ENCODE measurements at places on chromosomes 2 and 18. TPM values are rescaled to one million over a fixed set of nuclear protein-coding genes. Genes with fewer than 3 reads are reported as not detected.

DNA sequence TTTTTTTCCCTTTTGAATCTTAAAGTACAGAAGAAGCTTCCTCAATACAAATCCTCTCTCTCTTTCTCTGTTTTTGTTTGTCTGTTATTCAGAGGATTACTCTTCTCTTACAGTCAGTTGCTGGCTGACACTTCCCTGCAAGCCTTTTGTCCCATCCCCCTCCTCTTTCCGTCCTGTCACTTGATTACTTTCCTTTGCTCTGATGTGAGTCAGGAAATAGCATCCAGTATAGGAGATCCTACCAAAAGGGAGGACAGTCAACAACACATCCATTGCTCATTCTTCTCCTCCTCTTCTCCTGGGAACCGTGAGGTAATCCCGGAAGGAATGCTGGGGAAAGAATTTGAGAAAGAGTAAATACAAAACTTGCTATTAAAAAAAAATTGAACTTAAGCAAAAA, 79.3 kb upstream of the SCN7A start:
- no peak for DNase-seq

GRCh38 chr2:194867328-194867727, 789.7 kb upstream of the SLC39A10 start:
- no peak for DNase-seq

The REG1B gene
- total RNA-seq: 1.7 TPM

GRCh38 chr2:33059471-33060156, 112.9 kb downstream of the LTBP1 start:
- DNase-seq: no peak

GRCh38 chr2:126674075-126674744, 18.3 kb downstream of the GYPC start:
- DNase-seq: no peak

The ALK gene
- not detected for total RNA-seq

The LCT gene
- total RNA-seq: 0.05 TPM

- DNase-seq: no peak
These were observed 53.8 kb upstream of the ALPP start for GRCh38 chr2:232324778-232325177.

The MRPL44 gene
- 41.7 TPM for total RNA-seq

- no peak for DNase-seq
These were observed 6.9 kb upstream of the SLC11A1 start for GRCh38 chr2:218375212-218375611.

The MC2R gene
- total RNA-seq: not detected

- DNase-seq: no peak
These were observed 48.9 kb downstream of the PTPN4 start for GRCh38 chr2:119808516-119809147.

GRCh38 chr2:28394331-28394877, 1.7 kb downstream of the FOSL2 start:
- no peak for DNase-seq

DNA sequence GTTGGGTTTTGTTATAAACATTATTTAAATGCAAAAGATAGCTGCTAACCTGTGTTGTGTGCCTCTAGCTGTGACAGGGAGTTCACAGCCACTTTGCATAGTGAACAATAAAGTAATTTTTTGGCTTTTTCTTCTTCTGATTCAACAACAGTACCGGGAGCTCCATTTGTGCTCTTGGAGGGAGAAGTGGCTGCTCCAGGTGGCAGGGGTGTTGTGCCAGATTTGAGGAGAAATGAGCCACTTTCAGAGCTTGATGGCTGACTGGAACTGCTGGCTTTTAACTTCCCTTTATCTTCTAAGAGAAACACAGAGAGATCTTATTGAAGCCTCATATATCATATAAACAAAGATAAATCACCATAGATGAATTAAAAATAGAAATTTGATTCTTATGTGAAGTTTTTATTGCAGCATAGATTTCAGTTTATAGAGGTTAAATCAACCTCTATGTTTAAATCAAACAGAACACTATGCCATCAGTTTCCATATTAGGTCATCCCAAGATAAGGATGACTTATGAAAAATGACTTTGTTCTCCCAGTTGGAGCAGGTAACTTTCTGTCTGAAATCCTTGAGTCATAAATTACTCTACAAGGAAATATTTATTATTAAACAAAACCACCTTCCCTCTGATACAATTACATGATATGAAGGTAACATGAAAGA, 182.0 kb upstream of the SESTD1 start:
- no peak for DNase-seq

The ESPNL gene
- total RNA-seq: 0.35 TPM

DNA sequence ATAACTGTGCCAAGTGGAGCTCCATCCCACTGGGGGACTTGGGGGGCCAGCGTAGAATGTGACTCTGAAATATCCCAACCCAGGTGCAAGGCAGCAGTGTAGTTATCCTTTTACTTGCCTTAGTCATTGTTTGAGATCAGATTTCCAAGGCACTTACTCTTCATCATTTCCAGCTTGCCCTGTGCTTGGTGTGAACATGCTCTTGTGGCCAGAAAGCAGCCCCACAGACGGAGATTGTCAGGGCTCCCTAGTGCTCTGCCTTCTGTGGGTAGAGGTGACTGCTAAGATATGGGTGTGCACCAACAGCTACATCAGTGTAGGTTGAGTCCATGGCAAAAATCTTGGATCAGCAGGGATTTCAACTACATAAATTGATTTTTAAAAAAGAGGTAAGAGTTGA, 2010.0 kb upstream of the PIK3C3 start:
- no peak for DNase-seq

GRCh38 chr2:12730265-12730664, 13.5 kb downstream of the TRIB2 start:
- DNase-seq: no peak

DNA sequence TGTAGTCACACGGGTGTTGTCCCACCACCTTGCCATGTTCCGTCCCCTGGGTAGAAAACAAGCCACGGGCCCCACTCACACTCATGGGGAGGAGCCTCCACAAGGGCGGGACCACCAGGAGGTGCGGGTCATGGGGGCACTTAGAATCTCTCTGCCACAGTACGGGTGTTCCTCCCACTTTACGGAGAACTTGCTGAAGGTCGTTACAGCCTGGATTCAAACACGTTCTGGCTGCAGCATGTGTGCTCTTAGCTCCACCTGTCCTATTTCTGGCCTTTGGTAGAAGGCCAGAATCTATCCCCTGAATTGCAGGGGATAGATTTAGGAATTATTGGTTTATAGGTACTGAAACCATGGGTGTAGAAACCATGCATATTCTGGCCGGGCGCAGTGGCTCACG, 14.9 kb upstream of the CEP192 start:
- DNase-seq: no peak

GRCh38 chr2:97966545-97967215, 29.1 kb downstream of the TMEM131 start:
- DNase-seq: no peak

DNA sequence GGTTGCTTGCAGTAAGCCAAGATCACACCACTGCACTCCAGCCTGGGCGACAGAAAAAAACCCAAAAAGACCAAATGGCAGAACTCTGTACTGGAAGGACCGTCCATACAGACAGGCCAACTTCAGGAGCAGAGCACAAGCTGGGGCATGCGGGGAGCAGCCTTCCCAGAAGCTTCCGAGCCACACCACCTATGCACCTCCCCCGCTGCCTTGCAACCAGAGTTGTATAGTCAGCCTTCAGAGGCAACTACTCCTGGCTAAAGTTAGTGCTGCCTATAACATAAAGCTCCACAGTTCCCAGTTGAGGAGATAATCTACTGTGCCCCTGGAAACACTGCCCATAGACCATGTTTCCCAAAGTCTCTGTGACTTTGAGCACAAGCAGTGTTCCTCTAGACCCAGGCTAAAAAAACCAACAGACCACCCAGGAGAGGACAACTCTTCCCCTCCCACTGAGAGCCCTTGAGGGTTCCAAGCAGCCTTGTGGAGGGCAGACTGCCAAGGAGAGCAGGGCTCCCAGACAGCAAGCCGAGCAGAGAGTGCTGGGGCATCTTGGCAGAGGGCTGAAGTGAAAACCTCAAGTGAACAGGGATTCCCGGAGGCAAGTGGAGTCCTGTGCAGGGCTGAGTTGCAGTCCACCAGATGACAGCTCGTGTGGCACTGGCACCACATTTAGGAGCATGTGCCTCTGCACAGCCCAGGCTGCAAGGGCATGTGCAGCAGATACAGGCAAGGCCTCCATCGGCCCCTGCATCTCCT, 6.8 kb downstream of the SFT2D3 start:
- DNase-seq: no peak

GRCh38 chr2:197869501-197870111, 65.2 kb downstream of the PLCL1 start:
- DNase-seq: peak; percentile 43

- DNase-seq: no peak
These were observed 199.6 kb downstream of the BCL11A start for GRCh38 chr2:60353863-60354262.

The ABCG5 gene
- not detected for total RNA-seq

- DNase-seq: no peak
These were observed 23.8 kb downstream of the SMAD4 start for GRCh38 chr18:51053814-51054213.

DNA sequence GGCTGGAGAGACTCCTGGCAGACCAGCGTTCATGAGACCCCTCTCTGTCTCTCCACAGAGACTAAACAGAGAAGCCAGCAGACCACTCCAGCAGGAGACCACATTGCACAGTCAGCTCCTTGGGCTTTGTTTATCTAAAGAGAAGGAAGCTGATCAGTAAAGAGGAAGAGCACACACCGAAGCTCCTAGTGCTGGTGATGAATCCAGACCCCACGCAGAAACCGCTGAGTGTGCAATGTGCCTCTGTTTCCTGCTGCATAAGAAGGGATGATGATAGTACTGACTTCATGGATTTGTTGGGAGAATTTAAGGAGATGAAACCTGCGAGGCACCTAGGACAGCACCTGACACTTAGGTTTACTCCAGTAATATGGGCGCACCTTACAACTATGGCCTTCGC, 544.1 kb upstream of the ID2 start:
- no peak for DNase-seq

The MYO7B gene
- 0.16 TPM for total RNA-seq

The C2orf15 gene
- 0.19 TPM for total RNA-seq

DNA sequence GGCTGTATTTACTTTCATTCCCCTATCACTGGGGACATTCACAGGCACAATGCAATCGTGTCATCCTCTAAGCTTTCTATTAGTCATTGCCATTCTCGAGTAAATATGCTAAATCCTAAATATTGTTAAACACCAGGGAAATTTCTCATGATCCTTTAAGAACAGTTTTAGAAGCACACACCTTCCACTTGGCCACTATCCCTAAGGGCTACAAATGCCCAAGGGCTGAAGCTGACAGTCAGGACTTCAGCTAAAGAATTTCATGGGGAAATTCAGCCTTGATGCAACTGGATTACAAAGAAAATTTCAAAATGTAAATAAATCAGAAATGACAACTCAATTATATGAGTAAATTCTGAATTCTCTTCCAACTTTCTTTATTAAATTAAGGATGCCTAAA, 163.1 kb upstream of the PID1 start:
- DNase-seq: no peak

The CCDC121 gene
- 0.11 TPM for total RNA-seq
